ENCODE measurements at places on chromosomes 2 and 18. TPM values are rescaled to one million over a fixed set of nuclear protein-coding genes. Genes with fewer than 3 reads are reported as not detected.

GAD1 gene
- total RNA-seq, result 1.9 TPM

APOB gene
- total RNA-seq, result not detected

DNA sequence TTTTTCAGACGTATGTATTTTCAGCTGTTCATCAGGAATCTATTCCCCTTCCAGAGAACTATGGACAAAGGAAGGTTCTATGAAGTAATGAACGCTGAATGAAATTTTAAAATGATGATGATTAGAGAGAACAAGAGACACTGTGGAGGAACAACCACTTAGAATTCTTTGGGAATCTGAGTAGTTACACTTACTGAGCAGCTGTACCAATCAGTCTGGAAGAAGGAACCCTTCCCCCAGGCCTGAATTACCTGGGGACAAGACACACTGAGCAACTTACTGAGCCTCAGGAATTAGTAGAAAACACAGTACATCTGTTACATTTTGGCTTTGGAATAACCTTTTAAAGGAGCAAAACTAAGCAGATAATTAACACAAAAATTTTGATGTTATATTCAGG is 1.9 kb downstream of the MSTN start:
- no peak for DNase-seq

- DNase-seq, result no peak
Measured at GRCh38 chr2:105055613-105056012, 17.7 kb downstream of the MRPS9 start.

DNA sequence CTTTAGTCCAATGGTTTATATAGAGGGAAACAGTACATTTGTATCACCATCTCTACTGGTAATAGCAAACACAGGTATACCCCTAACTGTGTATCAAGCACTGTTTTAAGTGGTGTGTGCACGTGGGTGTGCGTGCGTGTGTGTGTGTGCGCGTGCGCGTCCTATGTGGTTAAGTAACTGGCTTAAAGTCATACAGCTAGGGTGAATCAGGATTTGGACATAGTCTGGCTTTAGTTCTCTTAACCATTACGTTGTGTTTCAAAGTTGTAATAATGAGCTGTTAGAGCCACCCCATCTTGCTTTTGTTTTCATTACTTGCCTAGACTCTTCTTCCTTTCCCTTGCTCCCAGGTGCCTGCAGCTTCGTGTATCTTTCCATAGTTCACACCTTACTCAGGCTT is 2.1 kb downstream of the HADHB start:
- DNase-seq, result peak; percentile 41
